ENCODE measurements at places on chromosomes 16 and 17.

GRCh38 chr17:79866791-79867518 is 27.7 kb upstream of the CBX4 start:
- DNase-seq = no peak

DNA sequence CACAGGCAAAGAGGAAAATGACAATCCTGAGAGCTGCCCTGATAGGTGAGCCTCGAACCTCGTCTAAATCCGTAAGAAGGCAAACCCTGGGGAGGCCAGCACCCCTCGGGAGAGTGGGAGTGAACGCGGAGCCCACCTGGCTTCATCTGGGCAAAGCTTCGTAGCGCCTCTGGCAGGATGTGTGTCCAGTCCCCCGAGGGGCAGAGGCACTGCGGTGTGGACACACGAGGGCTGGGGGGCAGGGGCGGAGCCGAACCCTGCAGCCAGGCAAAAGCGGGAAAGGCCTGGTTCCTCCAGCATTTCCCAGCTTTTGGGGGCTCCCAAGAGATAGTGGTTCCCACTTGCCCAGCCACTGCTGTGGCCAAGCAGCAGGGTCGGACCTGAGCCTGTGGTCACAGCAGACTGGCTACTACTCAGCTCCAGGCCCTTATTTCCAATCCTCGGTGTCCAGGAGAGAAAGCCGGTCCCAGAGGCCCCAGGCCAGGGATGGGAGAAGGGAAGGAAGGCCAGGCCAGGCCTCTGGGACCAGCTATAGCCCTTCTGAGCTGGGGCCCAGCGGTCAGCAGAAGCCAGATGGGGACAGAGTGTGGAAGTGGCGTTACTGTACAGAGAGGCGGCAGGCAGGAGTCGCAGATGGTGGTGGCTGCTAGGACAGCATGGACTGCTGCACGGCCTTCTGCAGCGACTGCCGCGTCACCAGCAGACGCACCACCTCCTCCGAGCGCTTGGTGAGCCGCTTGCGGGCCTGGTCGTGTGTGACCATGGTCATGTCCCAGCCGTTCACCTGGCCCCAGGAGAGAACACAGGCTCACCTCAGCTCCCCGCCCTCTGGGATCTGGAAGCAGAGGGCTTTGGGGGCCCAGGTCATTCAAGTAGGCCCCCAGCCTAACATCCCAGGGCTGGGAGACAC is 5.0 kb downstream of the TAX1BP3 start:
- DNase-seq = no peak

DNA sequence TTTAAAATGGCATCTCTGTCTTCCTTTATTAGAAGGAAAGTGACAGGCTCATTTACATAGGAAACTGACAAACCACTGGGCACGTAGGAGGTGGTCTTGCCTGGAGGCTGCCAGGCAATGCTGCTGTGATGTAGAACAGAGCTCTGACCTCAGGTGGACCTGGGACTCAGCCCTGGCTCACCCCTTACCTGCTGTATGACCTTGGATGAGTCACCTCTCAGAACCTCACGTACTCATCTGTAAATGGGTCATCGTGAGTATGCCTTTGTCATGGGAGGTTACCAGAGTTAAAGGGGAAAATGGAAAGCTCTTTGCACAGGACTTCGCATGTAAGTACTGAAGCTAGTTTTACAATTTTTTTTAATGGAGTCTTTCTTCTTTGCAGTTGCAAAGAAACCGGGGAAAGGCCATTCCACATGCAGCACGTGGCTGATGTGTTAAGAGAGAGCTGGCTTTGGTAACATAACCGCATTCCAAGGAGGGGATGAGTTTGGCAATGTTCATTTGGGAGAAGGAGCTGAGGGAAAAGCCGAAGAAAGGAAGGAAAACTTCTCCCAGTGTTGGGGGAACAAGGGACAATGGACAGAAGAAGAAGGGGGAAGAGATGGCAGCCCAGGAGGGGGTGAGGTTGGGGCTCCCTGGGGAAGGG is 37.4 kb upstream of the LONP2 start:
- no peak for DNase-seq

GRCh38 chr17:46195939-46196716 is 2.9 kb upstream of the KANSL1 start:
- no peak for DNase-seq

DNA sequence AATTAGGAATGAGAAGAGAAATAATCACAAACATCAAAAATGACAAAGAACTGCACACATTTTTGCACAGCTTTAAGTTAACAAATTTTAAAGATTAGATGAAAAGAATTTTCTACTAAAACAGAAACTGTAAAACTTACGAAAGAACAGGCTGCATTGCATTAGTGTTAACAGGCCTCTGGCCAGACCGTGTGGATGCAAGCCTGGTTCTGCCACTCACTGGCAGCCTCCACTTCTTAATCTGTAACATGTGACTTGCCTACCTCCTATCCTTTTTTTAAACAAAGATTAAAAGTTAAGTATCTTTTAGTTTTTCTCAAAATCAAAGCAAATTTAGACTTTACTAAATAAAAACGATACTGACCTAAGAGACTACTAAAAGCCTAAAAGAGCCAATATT is 37.5 kb downstream of the CREBBP start:
- no peak for DNase-seq

DNA sequence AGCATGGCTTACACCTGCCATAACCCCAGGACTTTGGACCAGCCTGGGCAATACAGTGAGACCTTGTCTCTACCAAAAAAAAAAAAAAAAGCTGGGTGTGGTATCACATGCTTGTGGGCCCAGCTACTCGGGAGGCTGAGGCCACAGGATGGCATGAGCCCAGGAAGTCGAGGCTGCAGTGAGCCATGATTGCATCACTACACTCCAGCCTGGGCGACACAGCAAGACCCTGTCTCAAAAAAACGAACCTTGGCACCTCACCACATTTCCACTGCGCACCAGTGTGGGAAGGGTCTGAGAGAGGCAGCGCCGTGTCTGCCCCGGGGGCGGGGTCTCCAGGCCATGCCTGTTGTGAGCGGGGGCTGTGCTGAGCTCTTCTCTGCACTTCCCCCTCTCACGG is 6.3 kb downstream of the ACSF3 start:
- no peak for DNase-seq

DNA sequence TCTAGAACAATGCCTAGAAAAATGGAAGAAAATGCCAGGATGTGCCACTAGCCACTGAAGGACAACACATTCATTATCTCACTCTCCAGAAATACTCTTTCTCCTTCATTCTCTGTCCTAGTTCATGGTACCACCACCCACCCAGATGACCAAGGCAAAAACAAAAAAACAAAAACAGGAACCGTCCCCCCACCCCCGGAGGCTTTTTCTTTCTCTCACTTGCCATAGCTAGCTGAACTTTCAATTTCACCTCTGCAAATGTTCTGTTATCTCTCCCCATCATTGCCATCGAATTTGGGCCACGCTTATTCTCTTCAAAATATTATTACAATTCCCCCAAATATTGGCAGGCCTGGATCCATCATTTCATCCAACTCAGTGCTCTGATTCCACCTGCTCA is 49.0 kb downstream of the SOX9 start:
- no peak for DNase-seq

DNA sequence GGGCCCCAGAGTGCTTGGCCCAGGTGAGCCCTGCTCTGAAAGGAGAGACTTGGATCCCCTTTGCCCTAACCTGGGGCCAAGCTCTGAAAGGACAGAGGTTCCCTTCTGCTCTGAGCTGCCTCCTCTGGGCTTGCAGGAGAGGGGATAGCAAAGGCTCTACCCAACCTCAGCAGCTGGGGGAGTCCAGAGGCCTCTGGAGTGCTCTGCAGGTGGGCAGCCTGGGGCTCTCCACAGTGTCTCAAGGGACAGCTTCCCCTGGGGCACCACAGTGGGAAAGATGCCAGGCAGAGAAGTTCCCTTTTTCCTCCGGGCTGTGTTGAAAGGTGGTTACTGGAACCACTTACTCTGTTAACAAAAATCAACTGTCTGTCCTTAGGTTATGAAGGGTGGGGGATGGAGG is 48.2 kb upstream of the MGAT5B start:
- no peak for DNase-seq

- no peak for DNase-seq
Observed at GRCh38 chr17:62696256-62696655, 68.8 kb downstream of the MRC2 start.

DNA sequence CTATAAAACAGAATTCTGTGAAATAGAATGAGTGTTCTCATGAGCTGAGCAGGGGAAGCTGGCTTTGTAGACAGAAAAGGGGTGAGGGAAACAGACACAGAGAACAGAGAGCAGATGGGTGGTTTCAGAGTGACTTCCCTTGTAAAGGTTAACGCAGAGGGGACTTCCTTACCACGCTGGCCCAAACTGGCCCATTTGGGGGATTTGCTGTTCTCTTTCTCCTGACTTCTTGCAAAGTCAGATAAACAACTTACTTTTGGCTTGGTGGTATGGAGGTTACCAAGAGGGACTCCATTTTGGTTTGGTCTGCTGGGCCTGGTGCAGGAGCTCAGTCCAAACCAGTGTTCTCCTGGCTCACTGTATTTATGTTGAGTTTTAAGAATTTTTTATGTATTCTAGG is 48.4 kb downstream of the SEC14L1 start:
- no peak for DNase-seq

DNA sequence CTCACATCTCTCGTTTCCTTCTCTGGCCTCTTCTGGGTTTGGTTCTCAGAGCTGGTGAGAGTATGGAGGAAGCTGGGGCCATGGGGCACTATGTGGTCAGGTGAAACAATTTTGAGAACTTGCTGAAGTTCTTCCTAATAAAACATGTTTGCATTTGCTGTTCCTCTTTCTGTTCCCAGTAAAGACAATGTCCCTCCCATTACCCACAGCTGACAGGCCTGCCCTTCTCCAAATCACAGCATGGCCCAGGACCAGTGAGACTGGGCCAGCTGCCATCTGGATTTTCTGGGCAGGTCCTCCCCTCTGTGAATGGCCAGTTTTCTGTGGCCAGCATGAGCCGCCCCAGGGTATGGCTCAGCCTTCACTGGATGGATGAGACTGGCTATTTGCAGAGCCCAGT is at the start of gene CD300H:
TSS of gene CD300H (minus strand) at position 113 of the 400 bp plus-strand sequence.
- DNase-seq = no peak

DNA sequence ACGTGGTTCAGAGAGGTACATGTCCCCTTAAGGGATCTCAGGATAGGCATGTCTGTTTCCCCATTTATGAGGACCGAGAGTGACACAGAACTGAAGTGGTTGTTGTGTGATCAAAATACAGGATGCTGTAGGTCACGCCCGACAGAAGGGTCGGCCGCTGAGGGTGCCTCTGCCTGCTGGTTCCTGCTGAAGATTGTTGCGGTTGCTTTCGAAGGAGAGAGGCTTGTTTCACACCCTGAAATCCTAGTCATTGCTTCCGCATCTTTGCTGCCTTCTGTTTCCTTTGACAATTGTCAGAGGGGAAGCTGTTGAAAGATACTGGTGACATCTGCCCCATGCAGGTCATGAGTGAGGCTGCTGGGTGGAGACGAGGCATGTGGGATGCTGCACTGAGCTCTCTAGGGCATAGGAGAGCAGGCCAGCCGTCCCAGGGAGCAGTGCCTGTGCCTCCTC is 3.8 kb upstream of the NAT9 start:
- DNase-seq = no peak

DNA sequence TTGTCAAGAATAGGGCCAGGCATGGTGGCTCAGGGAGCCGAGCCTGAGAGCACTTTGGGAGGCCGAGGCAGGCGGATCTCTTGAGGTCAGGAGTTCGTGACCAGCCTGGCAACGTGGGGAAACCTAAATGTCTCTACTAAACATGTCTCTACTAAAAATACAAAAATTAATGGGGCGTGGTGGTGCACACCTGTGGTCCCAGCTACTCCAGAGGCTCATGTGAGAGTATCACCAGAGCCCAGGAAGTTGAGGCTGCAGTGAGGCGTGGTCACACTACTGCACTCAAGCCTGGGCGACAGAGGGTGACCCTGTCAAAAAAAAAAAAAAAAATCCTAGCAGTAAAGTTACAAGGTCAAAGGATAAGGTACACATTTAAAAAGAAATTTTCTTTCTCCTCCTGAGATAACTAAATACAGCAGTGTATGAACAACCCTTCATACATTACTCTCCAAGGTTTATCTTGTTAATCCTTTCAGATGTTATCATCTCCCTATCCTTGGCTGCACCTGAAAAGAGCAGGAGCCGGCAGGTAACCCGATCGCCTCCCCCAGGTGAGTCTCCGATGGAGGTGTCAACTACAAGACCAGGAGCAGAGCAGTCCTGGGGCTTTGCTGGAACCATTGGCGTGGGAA is 122.3 kb downstream of the GOSR1 start:
- DNase-seq = no peak

DNA sequence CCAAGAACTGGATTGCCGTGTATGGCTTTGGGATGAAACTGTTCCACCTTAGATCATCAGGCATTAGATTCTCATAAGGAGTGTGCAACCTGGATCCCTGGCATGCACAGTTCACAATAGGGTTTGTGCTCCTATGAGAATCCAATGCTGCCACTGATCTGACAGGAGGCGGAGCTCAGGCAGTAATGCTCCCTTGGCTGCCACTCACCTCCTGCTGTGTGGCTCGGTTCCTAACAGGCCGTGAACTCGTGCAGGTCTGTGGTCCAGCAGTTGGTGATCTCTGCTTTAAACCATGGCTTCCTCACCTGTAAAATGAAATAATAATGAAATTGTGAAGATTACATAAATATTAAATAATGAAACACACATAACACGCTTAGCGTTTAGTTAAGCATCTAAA is 45.5 kb upstream of the FBXO47 start:
- DNase-seq = no peak

- no peak for DNase-seq
Observed at GRCh38 chr16:79041206-79041605, 559.3 kb downstream of the MAF start.
